DMS153 (cell line): ENCODE measurements at places on chromosomes 3 and 15.
A peak's percentile ranks its signal among the peaks of the same experiment; 100 is the strongest.

GRCh38 chr15:90205886-90206285 lies 4.8 kb downstream of the SEMA4B start:
- no peak for DNase-seq

DNA sequence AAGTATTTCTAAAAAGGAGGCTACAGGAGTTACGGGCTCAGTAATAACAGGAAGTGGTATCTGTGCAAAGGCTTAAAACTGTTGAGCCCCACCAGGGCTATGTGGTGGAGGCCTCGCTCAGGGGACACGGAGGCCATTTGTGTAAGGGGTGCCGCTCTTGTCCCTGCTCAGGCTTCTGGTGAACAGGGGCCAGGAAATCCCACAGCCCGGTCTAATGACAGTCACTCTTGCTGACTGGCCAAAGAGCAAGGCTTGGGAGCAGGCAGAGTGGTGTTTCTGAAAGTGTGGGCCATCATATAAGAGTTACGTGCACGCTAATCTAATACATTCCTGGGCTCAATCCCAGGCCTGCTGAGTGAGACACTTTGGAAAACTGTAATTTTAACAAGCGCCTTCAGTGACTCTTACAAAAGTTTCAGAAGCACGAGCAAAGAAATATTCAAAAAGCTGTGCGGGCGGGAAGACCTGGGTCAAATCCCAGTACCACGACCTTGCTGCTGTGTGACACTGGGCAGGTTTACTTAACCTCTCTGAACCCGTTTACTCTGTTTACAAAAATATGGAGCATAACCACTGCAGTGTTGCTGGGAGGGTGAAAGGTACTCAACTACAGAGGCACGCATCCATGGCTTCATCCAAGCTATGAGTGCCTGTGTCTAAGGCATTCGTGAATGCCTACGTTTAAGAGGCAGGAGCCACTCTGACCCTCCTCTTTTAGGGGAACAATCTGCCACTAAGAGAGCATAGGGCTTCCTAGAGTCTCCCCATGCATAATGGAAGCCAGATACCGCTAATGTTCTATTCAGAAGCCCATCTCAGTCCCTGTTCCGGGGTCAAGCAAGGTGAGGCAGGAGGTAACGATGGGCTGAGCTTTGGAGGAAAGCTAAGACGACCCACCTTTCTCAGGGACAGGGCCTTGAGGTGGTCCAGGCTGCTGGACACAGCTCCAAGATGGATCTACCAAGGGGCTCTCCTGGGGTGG lies 2.0 kb downstream of the ATP10A start:
- no peak for DNase-seq

DNA sequence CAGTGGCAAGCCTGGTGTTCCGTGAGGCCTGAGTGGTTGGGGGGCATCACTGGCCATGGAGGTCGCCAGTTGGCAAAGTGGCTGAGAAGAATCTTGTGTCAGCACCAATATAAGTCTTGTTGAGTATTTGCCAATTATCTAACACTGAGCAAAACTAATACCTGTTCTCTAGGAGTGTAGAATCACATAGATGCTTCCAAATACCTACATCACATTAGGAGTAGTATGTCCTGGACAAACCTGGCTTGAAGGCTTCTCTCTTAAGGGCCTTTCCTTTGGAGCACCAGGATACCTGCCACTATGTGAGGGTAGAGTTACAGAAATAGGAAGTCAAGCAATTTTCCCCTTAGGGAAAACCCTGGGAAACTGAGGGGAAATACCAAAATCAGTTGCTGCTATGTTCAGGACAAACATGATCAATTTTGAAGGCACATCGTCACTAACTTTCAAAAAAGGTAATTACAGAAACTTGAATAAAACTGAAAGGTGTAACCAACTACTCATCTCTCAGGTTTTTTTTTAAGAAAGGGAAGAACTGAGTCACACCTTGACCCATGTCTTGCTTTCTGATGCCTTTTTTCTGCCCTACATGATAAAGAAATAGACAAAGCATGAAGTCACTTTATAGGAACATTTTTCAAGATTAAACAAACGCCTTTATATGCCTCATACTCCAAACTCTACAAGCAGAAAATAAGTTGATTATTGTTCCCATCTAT lies 100.4 kb downstream of the IMPG2 start:
- no peak for DNase-seq

DNA sequence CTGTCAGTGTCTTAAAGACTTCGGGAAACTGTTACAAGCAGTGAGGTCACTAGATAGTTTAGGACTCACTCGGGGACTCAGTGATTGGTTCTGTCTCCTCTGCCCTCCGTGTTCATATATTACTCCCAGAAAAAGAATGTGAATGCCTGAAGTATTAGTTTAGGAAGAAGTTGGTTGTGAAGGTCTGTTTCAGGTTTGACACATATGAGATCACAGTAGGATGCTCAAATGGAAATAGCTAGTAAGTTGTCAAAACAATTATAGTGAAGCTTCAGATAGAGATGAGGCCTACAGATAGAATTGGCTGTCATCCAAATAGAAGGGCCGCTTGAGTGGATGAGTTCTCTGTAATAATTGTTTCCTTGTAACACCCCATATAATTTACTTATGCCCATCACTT lies 172.6 kb downstream of the PLCL2 start:
- DNase-seq, result no peak

GRCh38 chr3:56629047-56629446 lies 54.0 kb downstream of the TASOR start:
- no peak for DNase-seq

DNA sequence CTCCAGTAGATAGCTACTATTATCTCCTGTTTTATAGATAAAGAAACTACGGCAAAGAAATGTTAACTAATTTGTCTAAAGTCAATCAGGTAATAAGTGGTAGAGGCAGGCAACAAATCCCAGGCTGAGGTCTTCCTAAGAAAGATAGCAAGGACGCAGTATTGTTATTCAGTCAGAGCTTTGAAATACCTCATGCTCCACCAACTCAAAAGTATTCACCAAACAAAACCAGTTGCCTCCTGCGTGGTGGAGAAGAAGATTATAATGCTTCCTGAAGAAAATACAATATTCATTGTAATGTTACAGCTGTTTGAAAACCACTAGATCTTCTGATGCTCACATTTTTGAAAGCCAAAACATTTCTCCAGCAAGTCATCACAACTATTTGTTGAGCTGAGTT lies 138.2 kb upstream of the CNTN4 start:
- DNase-seq, result no peak

GRCh38 chr3:62184559-62184958 lies 188.8 kb downstream of the FEZF2 start:
- no peak for DNase-seq

GRCh38 chr3:60497902-60498301 lies 753.4 kb downstream of the FHIT start:
- peak; percentile 25 for DNase-seq

GRCh38 chr3:104106276-104106675 lies 1260.4 kb upstream of the ALCAM start:
- peak; percentile 18 for DNase-seq

- no peak for DNase-seq
Observed at GRCh38 chr3:23117856-23118255, 85.3 kb upstream of the UBE2E2 start.

GRCh38 chr15:78620021-78620526 lies 722 bp downstream of the CHRNA3 start:
- DNase-seq, result no peak
